ENCODE measurements at places on chromosomes 13 and 19. TPM values are rescaled to one million over a fixed set of nuclear protein-coding genes. Genes with fewer than 3 reads are reported as not detected.

The PLIN5 gene
- polyA plus RNA-seq = 25.7 TPM

The ZNF492 gene
- polyA plus RNA-seq = not detected

The SIGLEC8 gene
- polyA plus RNA-seq = not detected

The DPRX gene
- polyA plus RNA-seq = 0.59 TPM

The CYP2A6 gene
- not detected for polyA plus RNA-seq

The ING1 gene
- 15.6 TPM for polyA plus RNA-seq

The CD320 gene
- polyA plus RNA-seq = 81.2 TPM

The CEBPA gene
- polyA plus RNA-seq = 3.4 TPM

The GSX1 gene
- polyA plus RNA-seq = not detected

The CAPNS1 gene
- 1,027 TPM for polyA plus RNA-seq

The ERICH6B gene
- not detected for polyA plus RNA-seq

The CACNG7 gene
- not detected for polyA plus RNA-seq

The DZIP1 gene
- polyA plus RNA-seq = 7.0 TPM

The MBD3L4 gene
- not detected for polyA plus RNA-seq

The NLRP7 gene
- polyA plus RNA-seq = not detected

The MCEMP1 gene
- 0.71 TPM for polyA plus RNA-seq

The AMH gene
- 0.30 TPM for polyA plus RNA-seq

The FUT3 gene
- polyA plus RNA-seq = not detected

The ZNF208 gene
- polyA plus RNA-seq = 8.1 TPM

The KMT5C gene
- polyA plus RNA-seq = 12.4 TPM

The MOB3A gene
- polyA plus RNA-seq = 8.9 TPM

The NDUFB7 gene
- 1,673 TPM for polyA plus RNA-seq

The F2RL3 gene
- polyA plus RNA-seq = 2.5 TPM

The FCER2 gene
- polyA plus RNA-seq = 0.44 TPM

The SYT5 gene
- not detected for polyA plus RNA-seq

The FXYD3 gene
- polyA plus RNA-seq = 2.7 TPM

The CLDN10 gene
- polyA plus RNA-seq = 0.58 TPM

The DENND1C gene
- polyA plus RNA-seq = 0.43 TPM

The TMEM272 gene
- polyA plus RNA-seq = 0.37 TPM

The NLRP5 gene
- not detected for polyA plus RNA-seq
